Stimulated activated CD4-positive, alpha-beta T cell treated with anti-CD3 and anti-CD28 coated beads, Interleukin-4, amount 100 ng/mL, for 48 hours (primary cell): ENCODE measurements at places on chromosomes 1 and 21.
A peak's percentile ranks its signal among the peaks of the same experiment; 100 is the strongest.

- no peak for DNase-seq
Observed at GRCh38 chr1:65470766-65471165, 50.3 kb downstream of the LEPR start.

GRCh38 chr1:53196017-53196484 lies 573 bp upstream of the CPT2 start:
- DNase-seq = no peak

- peak; percentile 64 for DNase-seq
Observed at GRCh38 chr1:153946622-153947241, at the start of gene DENND4B. TSS of gene DENND4B (minus strand) at chr1:153946718. CDS start at chr1:153944374, 2,344 bp downstream.

DNA sequence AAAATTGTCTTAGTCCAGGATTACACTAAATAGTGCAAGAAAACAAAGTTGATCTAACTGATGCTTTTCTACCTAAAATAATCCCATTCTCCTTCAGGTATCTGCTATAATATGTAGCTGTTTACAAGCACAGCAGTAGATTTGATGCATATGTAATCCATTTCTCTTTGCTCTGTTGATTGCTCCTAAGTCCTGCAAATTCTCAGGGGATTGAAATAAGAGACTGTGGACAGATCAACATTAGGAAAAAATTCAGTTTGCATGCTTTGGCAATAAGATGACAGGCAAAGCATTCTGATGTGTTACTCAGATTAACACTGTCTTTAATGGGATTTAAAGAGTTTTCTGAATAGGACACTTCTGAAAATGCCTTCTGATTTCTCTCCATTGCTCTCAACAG lies 34.7 kb downstream of the RNF11 start:
- DNase-seq = no peak

- no peak for DNase-seq
Observed at GRCh38 chr21:26948194-26948593, 18.7 kb downstream of the ADAMTS5 start.

GRCh38 chr1:31003613-31004230 lies 61.8 kb downstream of the PUM1 start:
- no peak for DNase-seq

GRCh38 chr1:73160759-73161158 lies 878.4 kb upstream of the NEGR1 start:
- no peak for DNase-seq

DNA sequence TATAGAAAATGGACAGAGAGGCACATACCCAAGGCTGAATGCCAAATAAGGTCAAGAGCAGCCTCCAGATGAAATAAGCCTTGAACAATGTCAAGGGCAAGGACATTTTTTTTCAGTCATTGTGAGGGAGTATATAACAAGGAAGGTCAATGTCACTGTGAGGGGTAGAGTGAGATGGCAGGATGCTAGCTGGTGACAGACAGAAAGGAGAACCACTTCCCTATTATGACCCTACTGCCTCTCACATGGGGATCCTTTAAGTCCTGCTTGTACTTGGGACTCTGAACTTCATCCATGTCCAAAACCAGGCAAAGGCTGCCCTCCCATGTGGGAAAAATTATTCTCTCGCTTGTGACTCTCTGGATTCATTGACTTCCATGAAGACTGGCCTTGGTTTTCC lies 119.5 kb upstream of the COA6 start:
- DNase-seq = no peak

DNA sequence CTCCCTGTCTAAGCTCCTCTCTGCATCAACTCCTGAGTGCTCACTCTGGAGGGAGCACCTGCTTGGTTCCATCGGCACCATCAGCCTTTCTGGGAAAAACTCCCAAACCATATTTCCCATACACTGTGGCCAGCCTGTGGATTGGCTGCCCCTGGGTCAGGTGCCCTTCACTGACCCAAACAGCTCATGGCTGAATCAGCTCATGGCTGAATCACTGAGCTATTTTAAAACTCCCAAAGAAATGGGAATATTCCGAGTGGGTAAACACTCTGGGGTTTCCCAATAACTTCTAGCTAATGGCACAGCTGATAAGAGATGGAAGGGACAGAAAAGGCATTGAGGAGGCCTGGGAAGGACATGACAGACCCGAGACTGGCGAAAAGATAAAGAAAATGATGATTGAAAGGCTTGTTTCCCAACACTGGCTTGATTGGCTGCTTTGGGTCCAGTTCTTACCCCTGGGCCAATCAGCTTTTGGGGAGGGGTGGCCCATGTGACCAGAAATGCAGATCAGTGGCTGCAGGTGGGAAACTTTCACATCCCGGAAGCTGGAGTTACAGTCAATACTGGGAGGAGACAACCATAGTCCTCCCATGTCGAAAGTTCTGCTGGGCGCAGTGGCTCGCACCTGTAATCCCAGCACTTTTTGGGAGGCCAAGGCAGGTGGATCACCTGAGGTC lies 37.3 kb upstream of the KAZN start:
- DNase-seq = no peak

- no peak for DNase-seq
Observed at GRCh38 chr1:84715342-84716019, 25.2 kb upstream of the SSX2IP start.

- DNase-seq = no peak
Observed at GRCh38 chr21:15141261-15141970, 76.6 kb upstream of the NRIP1 start.

GRCh38 chr1:108200687-108201051 lies 526 bp upstream of the SLC25A24 start:
- DNase-seq = peak; percentile 44

DNA sequence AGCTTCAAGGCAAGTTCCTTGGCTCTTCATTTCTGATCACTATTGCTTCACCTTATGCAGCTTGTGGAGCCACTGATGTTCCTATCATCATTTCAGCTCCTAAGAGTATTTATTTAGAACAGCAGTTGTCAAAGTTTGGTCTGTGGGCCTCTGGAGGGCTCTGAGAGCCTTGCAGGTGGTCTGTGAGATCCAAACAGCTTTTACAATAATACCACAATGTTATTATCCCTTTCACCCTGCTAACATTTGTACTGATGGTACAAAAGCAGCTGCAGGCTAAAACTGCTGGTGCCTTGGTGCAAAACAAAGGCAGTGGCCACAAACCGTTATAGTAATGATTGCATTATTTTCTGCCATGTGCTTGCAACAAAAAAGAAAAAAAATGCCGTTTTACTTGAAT lies 33.8 kb downstream of the PATJ start:
- DNase-seq = no peak

DNA sequence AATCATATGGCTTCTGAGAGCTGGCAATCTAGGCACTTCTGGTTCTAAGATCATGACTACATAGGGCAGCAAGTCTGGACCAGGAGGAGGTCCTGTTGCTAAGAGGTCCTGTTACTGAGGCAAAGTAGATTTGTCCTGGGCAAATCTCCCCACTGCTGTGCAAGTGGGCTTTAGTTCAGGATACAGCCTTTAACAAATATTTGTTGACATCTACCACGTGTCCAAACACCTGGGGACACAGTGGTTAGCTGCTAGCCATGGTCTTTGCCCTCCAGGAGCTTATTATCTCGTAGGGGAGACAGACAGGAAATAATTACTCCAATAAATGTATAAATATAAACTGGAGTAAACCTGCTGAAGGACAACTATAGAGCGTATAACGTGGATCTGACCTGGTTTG lies 3.2 kb downstream of the CGN start:
- DNase-seq = no peak

DNA sequence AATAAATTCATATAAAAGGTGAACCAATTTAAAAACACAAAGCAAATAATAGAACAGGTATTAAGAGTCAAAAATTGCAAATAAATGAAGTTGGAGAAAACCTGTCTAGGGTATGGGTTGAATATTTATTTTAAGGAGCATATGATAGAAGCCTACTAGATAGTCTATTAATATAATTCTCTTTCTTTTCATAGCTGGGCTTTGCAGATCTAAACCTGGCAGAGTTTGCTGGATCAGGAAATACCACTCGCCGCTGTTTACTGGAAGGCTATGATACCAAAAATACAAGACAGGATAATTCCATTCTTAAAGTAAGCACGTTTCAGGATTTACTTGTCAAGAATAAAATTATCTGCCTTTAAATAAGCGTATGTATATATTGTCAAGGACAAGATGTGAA lies 48.9 kb downstream of the HENMT1 start:
- no peak for DNase-seq

DNA sequence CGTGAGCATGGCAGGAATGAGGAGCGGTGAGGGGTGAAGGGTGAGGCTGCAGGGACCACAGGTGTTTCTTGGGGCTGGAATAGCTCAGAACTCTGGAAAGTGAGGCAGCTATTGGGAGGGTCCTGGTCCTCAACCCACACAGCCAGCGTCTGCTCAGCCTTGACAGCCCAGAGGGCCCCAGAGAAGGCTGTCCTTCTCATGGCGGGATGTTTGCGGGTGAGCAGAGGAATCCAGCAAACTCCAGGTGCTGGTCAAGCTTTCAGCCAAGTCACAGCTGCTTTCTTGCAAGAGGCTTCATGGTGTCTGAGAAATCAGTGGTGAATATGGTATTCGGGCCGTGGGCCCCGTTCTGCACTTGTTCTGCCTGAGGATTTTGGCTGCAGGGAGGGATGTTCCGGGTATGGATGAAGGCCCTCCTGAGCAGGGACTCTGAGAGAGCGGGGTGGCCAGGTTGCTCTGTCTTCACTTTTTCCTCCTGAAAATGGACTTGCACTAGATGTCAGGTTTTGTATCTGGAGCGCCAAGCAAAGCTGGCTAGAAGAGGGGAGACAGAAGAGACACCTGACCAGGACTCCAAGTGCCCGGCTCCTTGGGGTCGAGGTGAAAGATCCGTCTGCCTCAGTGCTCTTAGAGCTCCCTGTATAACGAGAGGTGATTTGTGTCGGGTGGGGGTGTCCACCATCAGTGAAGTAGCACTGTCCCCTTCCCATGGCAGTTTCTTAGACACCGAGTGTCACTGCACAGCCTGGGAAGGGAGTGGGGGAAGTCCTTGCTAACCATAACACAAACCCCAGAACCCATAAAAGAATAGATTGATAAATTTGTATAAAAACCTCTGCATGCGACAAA lies 139.9 kb downstream of the PEX14 start:
- DNase-seq = no peak

DNA sequence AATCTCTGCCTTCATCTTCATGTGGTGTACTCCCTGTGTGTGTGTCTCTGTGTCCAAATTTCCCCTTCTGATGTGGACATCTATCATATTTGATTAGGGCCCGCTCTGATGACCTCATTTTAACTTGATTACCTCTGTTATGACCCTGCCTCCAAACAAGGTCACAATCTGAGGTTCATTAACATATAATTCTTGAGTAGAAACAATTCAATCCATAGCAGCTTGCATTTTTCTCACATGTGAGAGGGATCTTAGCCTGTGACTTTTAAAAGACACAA lies 130.9 kb upstream of the RAB4A start:
- DNase-seq = no peak

DNA sequence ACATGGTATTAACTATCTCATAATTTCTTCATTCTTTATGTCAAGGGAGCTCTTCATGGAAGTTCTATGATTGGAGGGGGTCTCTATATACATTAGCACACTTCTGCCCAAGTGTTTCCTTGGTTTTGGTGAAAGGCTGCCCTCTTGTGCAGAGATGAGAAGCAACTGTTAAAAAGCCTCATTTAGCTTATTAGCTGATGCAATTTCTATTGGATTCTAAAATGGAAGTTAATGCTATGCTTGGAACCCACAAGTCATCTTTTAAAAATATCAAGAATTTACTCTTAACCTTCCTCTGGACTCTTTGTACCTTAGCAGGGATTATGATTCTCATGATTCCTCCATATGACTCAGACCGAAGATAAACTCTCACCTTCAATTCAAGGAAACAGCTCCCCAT lies 328.9 kb downstream of the PTBP2 start:
- no peak for DNase-seq

DNA sequence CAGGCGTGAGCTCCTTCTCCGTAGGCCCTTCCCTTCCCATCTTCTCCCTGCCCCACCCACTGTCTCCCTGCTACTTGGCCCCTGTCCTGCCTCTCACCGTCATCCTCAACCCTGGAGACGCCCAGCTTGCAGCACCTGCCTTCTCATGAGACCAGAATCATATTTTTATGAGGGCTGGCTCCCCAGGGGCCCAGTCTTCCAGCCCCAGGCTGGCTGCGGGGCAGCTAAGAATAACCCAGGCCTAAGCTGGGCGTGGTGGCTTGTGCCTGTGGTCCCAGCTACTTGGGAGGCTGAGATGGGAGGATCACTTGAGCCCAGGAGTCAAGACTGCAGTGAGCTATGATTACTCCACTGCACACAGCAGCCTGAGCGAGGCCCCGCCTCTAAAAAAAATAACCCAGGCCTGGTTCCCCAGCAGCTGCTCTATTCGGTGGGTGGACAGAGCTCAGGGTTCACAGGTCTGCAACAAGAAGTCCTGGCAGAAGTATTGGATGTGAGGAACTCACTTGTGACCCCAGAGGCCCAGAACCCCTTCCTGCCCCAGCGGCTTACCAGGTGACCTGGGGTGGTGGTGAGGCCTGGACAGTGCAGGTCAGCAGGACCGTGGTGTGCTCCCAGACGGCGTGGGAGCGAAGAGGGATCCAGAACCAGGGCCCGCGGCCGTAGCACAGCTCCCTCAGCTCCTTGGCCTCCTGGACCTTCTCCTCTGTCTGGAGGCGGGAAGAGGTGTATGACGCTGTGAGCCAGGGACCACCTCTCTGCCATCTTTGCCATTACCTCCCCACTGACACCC lies 6.4 kb downstream of the MYOM3 start:
- DNase-seq = no peak

- DNase-seq = peak; percentile 4
Observed at GRCh38 chr1:18109756-18110597, 2.4 kb downstream of the IGSF21 start.

DNA sequence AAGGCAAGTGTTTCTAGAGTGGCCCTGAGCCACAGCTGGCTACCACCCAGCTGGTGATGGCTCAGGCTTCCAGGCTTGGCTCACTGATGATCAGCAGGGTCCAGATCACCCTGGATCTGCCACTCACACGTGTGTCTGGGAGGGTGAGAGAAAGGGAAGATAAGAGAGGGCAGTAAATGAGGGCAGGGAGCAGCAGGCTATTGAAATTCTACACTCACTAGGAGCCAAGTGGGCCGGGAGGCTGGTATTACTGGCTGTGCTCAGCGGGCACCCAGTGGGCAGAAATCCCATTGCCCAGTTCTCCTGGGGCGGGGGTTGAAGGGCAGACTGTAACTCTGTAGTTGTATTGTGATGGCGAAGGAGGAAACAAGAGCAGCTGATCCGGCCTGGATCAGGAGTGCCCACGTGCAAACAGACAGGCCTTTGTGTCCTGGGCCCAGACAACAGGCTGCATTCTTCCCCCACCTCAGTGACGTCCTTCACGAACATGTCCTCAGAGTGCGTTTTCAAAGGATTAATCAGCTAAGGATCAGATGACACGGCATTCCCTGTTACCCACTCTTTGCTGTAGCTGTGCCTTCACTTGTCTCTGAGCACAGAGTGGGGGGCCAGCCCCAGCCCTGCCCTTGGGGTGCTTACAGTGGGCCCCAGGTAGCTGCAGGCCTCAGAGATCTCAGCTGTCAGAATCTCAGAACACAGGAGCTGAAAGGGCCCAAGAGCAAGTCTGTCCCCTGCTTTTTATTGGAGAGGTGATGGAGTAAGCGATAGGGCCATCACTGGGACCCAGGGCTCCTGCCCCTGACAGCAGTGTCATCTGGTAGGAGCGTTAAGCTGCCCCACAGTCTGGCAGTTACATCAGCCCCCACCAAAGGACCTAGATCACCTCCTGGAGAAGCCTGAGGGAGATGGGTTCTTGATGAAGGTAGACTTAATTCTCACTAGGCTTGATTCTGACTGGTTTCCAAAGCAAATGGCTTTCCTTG lies 60.5 kb downstream of the ATP1A1 start:
- DNase-seq = no peak
